ENCODE measurements at places on chromosomes 5 and 9. TPM values are rescaled to one million over a fixed set of nuclear protein-coding genes. Genes with fewer than 3 reads are reported as not detected.

DNA sequence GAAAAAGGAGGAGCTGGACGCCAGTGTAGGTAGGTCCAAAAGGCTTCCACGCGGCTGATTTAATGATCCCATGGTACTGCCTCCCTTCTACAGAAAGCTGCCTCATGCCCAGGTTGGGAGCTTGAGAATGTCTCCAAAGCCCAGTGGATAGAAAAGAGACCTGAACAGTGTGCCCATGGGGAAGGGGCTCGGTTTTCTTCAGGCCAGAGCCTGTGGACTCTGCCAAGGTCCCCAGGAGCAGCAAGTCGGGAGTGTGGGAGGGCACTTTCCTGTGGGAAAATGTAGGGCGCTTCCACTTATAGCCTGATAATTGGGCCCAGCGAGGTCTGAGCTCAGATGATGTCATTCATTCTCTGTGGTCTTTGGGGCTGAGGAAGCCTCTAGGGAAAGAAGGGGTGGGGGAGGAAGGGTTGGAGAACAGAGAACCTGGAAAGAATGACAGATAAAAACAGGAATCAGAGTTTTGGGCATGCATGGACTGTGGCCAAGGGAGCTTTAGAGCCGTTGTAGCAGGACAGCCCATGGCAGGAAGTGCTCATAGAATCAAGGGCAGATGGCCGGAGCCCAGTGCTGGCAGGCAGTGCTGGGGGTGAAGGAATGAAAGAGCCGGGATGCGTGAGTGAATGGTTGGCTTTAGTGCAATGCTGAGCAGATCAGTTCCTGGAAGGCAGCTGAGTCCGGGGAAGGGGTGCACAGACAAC, 42.5 kb upstream of the SH3PXD2B start:
- DNase-seq = peak; percentile 24

DNA sequence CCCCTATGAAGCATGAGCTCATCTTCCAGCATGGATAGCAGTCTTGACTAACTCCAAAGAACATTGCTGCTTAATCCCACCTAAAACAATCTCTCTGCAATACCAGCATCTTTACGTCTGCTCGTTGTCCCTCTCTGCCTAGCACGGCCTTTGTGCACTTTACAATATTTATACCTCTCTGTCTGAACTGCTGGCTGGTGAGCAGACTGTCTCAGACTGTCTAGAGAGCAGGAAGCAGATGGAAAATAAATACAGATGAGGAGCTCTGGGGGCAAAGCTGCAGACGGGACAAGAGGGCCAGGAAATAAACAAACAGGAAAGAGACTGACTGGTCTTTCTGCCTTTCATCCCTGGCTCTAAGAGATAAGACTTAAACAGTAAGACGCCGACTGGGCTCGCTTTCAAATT, 224.8 kb downstream of the ENC1 start:
- no peak for DNase-seq

GRCh38 chr9:84772511-84772910, 103.0 kb downstream of the NTRK2 start:
- no peak for DNase-seq

- no peak for DNase-seq
Observed at GRCh38 chr5:11973469-11973868, 69.2 kb upstream of the CTNND2 start.

GRCh38 chr5:119651486-119651885, 22.1 kb downstream of the FAM170A start:
- no peak for DNase-seq

DNA sequence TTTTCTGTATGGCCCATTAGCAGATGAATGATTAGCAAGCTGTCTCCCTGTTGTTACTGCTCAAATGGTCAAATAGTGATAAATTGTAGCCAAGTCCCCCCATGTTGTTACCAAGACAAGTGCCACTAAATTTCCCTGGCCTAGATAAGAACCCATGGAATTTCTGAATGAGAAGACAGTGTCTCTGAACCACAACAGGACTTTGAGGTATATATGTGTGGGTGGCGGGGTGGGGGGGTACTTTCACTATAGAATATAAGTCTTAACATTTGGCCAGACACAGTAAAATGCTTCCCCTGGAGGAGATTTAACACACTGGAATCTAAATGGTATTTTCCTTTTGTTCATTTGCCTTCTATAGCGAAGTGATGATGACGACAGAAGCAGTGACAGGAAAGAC, 28.7 kb downstream of the XPA start:
- no peak for DNase-seq

- no peak for DNase-seq
Observed at GRCh38 chr5:103605277-103605676, 42.7 kb upstream of the NUDT12 start.

DNA sequence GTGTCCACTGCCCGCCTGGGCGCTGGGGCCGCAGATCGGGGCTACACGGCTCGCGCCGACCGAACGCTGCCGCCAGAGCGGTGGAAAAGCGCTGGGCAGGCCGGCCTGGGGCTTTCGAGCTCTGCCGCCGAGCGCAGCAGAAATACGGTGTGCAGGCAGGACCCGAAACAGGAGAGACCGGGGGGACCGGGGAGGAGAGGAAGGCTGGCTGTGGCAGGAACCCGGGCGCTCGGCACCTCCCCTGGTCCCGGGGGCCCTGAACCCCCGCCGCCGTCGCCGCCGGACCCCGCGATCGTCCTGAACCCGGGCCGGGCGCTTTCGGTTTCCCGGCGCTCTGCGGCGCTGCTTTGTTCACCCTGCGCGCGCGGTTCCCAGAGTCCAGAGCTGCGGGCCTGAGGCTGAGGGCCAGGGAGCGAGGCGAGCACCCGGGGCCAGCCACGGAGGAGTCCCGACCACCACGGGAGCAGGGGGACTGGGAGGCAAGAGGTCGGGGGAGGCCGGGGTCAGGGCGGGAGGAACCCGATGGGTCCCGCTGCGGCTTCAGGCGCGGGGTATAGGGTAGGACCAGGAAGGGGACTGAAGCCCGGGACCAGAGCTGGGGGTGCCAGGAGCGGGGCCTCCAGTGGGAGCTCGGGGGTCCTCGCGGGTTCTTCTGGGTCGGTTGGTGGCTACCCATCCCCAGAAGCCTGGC, 12.0 kb downstream of the IRX2 start:
- DNase-seq = peak; percentile 79

DNA sequence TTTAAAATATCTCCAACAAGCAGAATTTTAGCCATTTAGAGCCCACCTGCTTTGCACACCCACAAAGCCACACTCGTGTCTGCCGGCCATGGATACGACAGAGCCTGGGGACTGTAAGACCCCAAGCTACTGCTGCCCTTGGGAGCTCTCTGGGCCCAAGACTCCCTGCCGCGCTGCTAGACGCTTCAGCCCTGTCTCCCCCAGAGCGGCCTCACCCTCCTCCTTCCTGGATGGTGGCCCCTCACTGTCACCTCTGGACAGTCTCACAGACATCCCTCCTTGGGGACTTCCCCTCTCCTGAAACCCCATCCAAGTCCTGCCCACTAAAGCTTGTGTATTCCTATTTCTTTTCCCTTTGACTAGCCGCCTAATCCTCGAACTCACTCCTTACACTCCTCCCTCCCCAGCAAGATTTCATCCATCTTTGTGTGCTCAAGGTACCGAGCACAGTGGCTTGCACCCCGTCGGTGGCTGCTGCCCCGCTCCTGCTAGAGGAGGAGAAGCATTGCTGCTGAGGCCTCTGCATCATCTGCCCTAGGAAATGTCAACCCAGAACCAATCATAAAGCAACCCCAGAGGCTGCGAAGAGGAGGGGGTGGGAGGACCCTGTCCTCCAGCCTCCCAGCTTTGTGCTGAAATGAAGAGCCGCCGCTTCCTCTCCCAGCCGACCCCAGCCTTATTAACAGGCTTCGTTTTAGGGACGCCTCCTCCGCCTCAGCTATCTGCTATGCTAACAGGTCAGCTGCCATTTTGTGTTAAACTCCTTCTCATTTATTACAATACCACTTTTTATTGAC, 71.2 kb downstream of the CFAP77 start:
- no peak for DNase-seq

DNA sequence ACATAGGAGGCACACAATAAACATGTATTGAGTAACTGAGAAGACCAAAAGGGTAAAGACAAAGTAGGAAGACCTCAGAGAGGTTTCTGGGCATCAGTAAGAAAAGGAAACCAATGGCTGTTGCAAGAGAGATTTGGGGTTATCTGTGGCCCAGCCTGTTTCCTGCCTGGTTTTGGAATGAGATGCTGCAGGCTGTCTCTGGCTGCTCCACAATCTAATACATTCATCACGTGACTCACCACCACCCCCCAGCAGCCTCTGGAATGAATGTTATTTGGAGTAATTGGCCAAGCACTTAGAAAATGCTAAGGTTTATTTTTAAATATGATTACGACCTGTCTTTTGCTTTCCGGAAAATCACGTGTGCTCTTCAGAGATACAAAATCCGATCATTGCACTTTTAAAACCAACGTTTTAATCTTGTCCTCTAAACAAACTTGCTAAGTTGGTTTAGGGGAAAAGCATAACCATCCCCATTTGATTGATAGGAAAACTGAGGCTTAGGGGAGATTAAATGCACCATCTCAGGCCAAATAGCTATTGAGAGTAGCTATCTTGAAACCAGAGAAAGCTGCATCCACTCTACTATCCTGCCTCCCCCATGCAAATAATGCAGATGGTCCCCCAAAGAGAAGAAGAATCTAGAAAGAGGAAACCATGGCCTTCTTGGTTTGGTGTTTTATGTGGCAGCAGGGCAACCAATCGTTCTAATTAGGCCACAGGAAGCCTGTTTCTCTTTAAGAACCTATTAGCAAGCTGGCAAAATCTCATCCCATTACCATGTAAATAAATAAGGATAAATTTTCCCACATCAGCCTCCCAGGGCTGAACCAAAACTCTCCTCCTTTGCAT, 151.8 kb upstream of the ADRA1B start:
- no peak for DNase-seq

DNA sequence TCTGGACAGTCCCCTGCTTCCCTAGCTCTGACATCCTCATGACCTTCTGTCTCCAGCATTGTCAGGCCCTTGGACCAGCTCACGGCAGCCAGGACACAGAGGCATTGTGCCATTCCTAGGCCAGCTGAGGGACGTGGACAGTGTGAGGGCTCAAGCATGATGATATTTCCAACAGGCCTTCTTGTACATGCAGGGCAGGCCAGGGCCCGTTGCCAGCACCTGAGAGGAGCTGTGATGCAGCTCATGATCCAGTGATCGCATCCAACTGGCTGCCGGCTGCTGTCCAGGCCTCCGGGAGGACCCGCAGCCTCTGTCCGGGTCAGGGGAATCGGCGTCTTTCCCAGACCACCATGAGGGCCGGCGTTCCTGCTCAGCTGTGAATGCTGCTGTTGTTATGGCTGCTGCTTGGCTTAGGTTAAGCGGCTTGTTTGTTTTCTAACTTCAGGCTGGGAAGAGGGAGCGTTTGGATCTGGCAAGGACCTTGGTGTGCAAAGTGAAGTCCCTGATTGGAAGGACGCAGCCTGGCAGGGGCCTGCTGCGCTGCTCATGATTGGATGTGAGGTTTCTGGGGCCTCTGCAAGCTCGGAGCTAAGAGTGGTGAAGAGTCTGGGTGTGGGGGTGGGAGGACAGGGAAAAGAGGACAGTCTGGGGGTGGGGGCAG, 53.8 kb downstream of the PDZD2 start:
- no peak for DNase-seq

- DNase-seq = no peak
Observed at GRCh38 chr9:124045830-124046177, 34.2 kb downstream of the LHX2 start.

DNA sequence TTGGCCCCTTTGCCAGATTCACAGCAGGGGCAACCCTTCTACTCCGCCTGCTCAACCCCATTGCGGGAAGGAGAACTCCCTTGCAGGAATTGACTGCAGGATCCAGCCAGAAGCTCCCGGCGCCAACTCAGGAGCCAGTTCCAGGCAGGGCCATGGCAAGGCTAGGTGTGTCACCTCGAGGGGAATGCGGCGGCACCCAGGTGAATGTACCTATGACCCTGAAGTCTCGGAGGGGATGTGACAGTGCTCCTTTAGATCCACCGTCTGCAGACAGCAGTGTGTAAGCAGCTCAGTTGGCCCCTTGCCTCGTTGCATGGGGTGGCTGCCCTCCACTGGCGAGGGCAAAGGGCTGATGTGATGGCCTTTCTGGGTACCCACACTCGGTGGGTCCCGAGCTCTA, 606.6 kb downstream of the ELAVL2 start:
- no peak for DNase-seq

DNA sequence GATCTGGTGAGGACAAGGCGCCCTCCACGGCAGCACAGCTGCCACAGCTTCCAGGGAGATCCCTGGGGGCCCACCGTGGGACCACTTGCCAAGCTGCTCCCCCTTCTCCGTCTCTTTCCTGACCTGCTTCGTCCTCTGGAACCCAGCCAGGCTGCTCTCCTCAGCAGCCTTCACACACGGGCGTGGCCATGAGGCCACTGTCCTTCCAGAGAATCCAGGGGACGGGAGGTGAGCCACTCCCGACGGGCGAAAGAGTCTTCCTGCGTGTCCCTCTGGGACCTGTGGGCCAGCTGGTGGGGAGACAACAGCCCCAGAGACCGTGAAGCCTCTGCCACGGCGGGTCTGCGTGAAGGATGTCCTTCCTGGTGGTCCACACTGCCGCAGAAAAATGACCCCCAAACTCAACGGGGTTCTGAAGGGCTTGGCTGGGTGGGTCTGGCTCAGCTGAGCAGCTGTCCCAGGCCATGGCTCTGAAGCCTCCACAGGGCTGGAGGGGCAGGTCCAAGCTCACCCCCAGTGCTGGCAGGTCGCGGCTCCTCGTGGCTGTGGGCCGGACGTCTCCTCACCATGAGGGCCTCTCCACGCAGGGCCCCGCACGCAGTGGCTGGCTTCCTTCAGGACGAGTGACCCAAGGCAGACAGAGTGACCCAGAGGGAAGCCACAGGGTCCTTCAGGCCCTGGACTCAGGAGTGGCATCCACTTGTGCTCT, 47.4 kb upstream of the NKD2 start:
- DNase-seq = no peak

- no peak for DNase-seq
Observed at GRCh38 chr9:123997665-123998277, 13.8 kb upstream of the LHX2 start.

GRCh38 chr9:100064872-100065581, 33.8 kb downstream of the ERP44 start:
- DNase-seq = no peak

The MOCS2 gene
- 15.5 TPM for total RNA-seq

The PPP3R2 gene
- not detected for total RNA-seq

The CRAT gene
- 7.2 TPM for total RNA-seq

The NR5A1 gene
- 0.42 TPM for total RNA-seq

The SHISAL2B gene
- 8.6 TPM for total RNA-seq

The LCN10 gene
- total RNA-seq = 2.8 TPM

The TMEM171 gene
- total RNA-seq = 1.0 TPM

The CDX1 gene
- total RNA-seq = not detected

Data from H1 (cell line).